ENCODE measurements at places on chromosomes 3 and 15.

GRCh38 chr3:53721187-53722119 is 124.8 kb downstream of the CHDH start:
- H3K36me3 ChIP-seq: no peaks in the 10 kb centered on the region
- DNase-seq: no peak
- peaks cover 8% of the 10 kb centered on the region for H3K4me1 ChIP-seq
- peaks cover 26% of the 10 kb centered on the region for H3K27me3 ChIP-seq
- H3K4me3 ChIP-seq: no peak overlapping the region

DNA sequence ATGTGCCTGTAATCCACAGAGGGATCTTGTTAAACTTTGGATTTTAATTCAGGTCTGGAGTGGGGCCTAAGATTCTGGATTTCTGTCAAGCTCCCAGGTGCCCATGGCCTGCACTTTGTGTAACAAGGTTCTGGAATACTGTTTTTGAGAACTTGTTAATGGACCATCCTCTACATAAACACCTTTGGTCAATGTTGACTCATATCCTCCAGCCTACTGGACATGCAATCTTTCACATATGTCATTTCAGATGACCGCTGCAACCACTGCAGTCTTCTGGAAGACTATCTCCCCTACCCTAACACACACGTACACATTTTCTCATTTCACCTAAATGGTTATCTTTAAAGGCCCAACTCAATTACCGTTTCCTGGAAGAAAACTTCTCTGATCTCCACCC is 302.1 kb upstream of the TPRG1 start:
- no peak for DNase-seq
- H3K27me3 ChIP-seq: no peaks in the 10 kb centered on the region

- no peaks in the 10 kb centered on the region for H3K27me3 ChIP-seq
- no peak for DNase-seq
- no peaks in the 10 kb centered on the region for H3K36me3 ChIP-seq
- H3K4me1 ChIP-seq: no peaks in the 10 kb centered on the region
- H3K27ac ChIP-seq: no peak overlapping the region
- H3K4me3 ChIP-seq: no peak overlapping the region
These were observed 53.4 kb downstream of the SRGAP3 start for GRCh38 chr3:9196020-9196419.

GRCh38 chr15:45268135-45268534 is 16.1 kb downstream of the SLC28A2 start:
- no peak overlapping the region for H3K27ac ChIP-seq
- H3K36me3 ChIP-seq: peaks cover 7% of the 10 kb centered on the region
- H3K27me3 ChIP-seq: peaks cover 21% of the 10 kb centered on the region

DNA sequence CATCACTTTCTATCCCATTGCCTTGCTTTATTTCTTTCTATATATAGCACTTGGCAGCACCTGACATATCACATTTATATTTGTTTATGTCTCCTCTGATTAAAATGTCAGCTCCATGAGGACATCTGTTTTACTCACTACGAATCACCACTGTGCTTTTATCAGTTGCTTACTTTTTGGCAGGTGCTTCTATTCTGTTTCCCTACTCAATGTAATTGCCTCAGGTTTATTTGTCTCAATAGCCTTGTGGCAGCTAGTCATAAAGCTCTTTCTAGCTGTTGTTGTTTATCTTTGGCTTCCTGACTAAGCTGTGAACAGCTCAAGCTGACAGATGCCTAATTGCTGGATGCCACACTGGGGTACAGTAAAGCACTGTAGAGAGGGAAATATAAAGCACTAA is 85.5 kb downstream of the VPS13C start:
- no peak overlapping the region for H3K4me3 ChIP-seq
- H3K27ac ChIP-seq: no peak overlapping the region
- H3K27me3 ChIP-seq: no peaks in the 10 kb centered on the region
- no peaks in the 10 kb centered on the region for H3K4me1 ChIP-seq

GRCh38 chr15:71567173-71567572 is 243.2 kb upstream of the NR2E3 start:
- H3K27ac ChIP-seq: no peak overlapping the region
- H3K27me3 ChIP-seq: peaks cover 15% of the 10 kb centered on the region
- H3K4me1 ChIP-seq: no peaks in the 10 kb centered on the region
- H3K36me3 ChIP-seq: no peaks in the 10 kb centered on the region

GRCh38 chr3:128294999-128295468 is 141.8 kb downstream of the EEFSEC start:
- no peaks in the 10 kb centered on the region for H3K4me1 ChIP-seq
- H3K36me3 ChIP-seq: peaks cover 22% of the 10 kb centered on the region
- no peaks in the 10 kb centered on the region for H3K27me3 ChIP-seq
- H3K27ac ChIP-seq: no peak overlapping the region
- H3K4me3 ChIP-seq: no peak overlapping the region

- peak; percentile 55 for DNase-seq
- peaks cover 4% of the 10 kb centered on the region for H3K36me3 ChIP-seq
- peak overlapping the region; percentile 36 for H3K27ac ChIP-seq
- no peaks in the 10 kb centered on the region for H3K4me1 ChIP-seq
- peaks cover 40% of the 10 kb centered on the region for H3K27me3 ChIP-seq
- H3K4me3 ChIP-seq: no peak overlapping the region
These were observed 10.6 kb upstream of the PARL start for GRCh38 chr3:183895296-183895695.

GRCh38 chr3:57864853-57865252 is 108.7 kb downstream of the SLMAP start:
- H3K27me3 ChIP-seq: no peaks in the 10 kb centered on the region
- H3K4me1 ChIP-seq: no peaks in the 10 kb centered on the region
- no peak overlapping the region for H3K4me3 ChIP-seq
